ENCODE measurements at places on chromosomes 3 and 15.
A peak's percentile ranks its signal among the peaks of the same experiment; 100 is the strongest.

GRCh38 chr3:161821591-161821990 lies 325.0 kb downstream of the OTOL1 start:
- no peak for DNase-seq

- DNase-seq: peak; percentile 33
Observed at GRCh38 chr15:63551400-63551799, 45.8 kb upstream of the FBXL22 start.

GRCh38 chr3:55823001-55823400 lies 335.9 kb upstream of the WNT5A start:
- DNase-seq: no peak

DNA sequence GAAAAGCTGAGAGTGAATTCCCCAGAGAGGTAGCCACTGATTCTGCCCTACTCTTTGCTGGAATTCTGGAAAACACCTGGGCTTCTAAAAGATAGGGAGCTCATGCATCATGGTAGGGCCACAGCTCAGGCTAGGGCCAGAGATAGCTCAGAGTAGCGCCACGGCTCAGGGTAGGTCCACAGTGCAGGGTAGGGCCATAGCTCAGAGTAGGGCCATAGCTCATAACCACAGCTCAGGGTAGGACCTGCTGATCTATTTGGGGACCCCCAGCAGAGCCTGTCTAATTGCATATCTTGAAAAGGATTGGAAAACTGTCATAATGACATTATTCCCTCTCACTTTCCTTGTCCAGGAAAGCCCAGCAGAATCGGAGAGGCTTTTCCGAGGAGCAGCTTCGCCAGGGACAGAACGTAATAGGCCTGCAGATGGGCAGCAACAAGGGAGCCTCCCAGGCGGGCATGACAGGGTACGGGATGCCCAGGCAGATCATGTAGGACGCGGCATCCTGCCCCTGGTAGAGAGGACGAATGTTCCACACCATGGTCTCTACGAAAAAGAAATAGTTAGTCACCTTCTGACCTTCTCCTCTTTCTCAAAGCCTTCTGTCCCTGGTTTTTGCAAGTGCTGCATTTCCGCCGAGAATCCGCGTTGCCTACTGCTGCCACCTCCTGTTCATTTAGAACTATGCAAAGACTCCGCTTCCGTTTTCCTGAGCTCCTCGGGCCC lies 14.5 kb downstream of the TAGLN3 start:
- DNase-seq: peak; percentile 78

DNA sequence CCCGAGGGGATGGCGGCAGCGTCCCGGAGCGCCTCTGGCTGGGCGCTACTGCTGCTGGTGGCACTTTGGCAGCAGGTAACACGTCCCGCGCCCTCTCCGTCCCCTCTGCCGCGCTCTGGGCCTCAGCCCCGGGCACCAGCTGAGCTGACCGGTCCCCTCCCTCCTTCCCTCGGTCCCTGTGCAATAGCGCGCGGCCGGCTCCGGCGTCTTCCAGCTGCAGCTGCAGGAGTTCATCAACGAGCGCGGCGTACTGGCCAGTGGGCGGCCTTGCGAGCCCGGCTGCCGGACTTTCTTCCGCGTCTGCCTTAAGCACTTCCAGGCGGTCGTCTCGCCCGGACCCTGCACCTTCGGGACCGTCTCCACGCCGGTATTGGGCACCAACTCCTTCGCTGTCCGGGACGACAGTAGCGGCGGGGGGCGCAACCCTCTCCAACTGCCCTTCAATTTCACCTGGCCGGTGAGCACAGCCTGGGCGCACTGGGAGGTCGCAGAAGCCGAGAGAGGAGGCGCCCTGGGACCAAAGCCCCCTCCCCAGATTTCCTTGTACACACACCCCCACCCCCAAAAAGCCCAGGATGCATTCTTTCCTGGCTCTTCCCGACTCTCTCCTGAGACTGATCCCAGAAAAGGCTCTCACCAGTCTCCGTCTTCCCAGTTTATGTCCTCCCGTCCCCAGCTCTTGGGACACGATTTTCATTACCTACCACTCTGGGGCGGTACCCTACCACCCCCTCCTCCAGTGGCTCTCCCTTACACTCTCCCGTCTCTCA lies 705 bp downstream of the DLL4 start:
- peak; percentile 68 for DNase-seq

- no peak for DNase-seq
Observed at GRCh38 chr3:58021072-58021959, 13.1 kb downstream of the FLNB start.

GRCh38 chr15:87496109-87496508 lies 760.4 kb downstream of the NTRK3 start:
- no peak for DNase-seq

GRCh38 chr3:136251511-136251910 lies 1.4 kb downstream of the PCCB start:
- DNase-seq: no peak

DNA sequence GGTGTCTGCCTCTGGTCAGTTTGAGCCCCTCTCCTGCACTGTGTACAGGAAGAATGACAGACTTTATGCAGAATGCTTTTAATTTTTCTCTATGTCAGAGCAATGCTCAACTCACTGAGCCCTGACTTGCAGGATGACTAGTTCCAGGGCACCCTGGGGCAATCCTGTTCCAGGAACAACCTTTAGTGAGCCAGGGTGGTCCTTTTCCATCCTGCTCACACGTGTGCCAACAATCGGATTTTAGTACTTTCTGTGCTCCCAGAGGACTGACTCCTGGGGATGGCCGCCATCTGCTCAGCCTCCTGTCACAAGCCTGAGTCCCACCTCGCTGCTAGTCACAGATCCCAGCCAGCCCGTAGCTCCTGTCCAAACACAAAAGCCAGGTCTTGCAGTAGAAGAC lies 48.2 kb upstream of the ALDH1A3 start:
- no peak for DNase-seq

DNA sequence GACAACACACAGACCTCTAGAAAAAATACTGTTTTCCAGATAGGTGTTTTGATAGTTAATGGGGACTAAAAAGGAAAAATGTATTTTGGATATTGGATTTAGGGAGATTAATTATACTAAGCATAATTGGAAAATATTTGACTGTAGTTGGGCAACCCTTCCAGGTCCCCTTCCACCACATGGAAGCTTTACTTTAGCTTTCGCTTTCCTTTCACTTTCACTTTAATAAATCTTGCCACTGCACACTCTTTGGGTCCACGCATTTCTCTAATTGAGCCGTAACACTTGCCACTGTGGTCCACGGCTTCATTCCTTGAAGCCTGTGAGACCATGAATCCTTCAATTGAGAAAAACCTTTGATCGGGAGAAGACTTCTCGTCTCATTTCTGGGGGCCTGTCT lies 15.5 kb downstream of the GLDN start:
- no peak for DNase-seq

GRCh38 chr3:36461597-36461996 lies 81.3 kb downstream of the STAC start:
- DNase-seq: no peak

GRCh38 chr3:31752305-31753049 lies 219.8 kb downstream of the STT3B start:
- DNase-seq: no peak

DNA sequence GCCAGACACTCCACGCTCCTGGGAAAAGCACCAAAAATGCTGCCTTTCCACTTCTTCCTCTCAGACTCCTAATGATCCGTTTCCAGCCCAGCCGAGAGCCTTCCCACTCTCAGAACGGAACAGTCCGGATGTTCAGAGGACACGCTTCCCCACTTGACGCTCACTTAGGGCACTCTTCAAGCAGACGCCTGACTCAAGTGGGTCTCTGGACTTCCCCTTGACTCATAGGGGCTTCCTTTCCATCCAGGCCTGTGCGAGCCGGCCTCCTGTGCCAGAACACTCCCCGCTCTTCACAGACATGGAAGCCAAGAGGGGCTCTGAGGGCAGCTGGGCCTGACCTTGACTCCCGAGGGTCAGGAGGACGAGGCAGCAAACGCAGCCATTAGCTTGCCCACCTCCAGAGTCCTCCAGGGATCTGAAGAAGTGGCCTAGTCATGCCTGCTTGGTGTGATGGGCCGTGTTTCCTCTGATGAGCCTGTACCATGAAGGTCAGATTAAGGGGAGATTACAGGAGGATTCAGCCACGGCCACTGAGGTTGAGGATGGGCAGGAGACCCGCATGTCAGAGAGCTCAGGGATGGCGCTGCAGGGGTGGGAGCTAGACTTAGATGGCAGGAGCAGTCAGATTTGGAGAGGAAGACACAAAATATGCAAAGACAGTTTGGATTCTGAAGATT lies 114.7 kb upstream of the TLE3 start:
- DNase-seq: no peak

DNA sequence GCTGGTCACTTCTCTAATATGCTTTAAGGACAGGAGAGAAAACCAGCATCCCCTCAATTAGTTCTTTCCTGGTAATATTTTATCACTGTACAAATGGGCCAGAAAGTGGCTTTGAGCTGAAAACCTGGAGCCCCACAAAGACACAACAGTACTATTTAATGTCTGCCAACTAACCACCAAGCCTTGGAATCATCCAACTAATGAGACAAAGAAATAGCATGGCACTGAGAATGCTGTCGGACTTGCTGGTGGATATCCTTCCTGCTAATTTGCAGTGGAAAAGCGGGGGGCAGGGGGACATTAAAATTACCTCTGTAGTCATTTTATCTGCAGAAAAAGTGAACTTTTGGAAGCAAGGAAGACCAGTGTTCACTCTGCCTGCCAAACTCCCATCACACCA lies 288.5 kb downstream of the KBTBD8 start:
- DNase-seq: no peak

GRCh38 chr3:49417516-49418120 lies 4.7 kb downstream of the AMT start:
- no peak for DNase-seq

Data from inflammatory macrophage (primary cell).